ENCODE measurements at places on chromosomes 2 and 18.

GRCh38 chr2:157737656-157738055 lies 109.0 kb upstream of the ACVR1C start:
- no peak for DNase-seq

DNA sequence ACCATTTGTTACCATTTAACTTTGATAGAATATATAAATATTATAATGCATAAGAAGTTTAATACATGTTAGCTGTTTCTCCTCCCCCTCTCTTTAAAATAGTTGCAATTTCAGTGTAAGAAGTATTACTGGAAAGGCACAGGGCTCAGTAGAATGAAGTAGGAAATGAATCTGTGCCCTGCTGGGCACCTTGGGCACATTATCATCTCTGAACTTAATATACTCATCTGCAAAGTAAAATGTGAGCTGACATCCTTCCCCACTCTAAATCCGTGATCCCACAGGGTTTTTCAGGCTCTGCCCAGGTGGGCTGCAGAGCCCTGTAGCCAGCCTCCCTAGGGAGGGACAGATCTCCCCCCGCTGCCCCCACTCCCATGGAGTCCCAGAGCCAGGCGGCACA lies 56.8 kb downstream of the DPP4 start:
- no peak for DNase-seq

DNA sequence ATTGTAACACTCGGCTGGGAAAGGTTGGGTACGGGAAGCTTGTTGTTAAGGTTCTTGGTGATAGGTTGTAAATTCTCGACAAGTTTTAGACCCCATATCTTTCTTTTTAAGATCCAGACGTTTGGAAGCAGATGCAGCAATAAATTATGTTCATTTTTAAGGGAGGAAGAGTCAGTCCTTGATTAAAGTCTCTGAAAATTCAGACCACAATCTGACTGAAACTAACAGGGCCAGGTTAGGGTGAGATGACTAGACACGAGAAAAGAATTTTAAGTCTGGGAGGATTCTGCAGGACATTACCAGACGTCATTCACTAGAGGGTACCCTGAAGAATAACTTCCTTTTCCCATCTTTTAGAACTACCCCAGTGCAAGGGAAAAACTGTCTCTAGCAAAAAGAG lies 16.1 kb downstream of the WIPF1 start:
- no peak for DNase-seq

DNA sequence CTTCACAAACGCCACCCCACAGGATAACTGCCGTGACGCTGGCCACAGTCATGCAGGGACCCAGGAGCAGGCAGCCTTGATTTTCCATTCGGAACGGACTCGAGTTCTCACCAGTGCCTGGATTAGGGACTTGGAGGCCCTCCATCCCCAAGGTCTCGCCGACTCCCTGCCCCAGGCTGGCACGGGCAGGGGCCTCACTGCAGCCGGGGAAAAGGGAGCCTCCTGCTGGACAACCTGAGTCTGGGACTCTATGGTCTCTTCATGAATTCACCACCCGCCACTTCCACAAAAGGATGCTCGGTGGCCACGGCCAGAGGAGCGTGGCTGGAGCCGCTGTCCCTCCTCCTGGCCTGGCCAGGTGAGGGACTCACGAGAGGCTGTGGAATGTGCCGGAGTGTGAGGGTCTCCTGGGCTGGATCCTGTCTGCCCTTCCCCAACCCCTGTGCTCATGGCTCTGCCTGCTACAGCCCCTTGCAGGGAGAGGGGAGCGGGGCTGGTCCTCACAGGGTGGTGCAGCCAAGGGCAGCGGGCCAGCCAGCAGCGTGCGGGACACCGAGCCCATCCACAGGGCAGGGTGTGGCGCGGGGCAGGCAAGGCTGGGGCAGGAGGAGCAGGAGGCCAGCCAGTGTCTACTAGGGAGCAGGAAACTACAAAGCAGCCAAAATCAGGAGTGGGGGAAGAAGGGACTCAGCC lies 42.3 kb downstream of the AQP12A start:
- no peak for DNase-seq

DNA sequence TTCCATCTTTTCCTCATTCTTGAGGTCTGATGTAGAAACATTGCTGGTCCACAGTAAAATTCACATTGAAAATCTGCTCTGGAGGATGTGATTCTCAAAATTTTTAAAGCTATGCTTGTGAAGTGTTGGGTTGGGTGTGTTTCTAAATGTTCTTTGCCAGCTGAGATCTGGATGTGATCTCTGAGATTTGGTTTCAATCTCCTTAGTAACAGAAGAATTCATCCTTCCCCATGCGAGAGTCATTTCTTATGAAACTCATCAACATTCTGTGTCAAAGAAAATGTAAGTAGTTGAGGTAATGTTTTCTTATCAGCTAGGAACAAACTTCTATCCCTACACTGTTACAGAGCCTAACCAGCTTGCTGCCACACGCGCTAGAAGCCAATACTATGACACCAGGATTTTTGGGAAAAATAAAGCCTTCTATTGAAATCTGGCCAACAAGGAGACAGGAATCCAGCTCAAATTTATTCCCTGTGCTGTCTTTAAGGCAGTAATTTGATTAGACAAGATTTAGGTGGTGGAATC lies 134.9 kb downstream of the PTH2R start:
- no peak for DNase-seq

- no peak for DNase-seq
Measured at GRCh38 chr2:173249661-173250641, 104.7 kb upstream of the CDCA7 start.

DNA sequence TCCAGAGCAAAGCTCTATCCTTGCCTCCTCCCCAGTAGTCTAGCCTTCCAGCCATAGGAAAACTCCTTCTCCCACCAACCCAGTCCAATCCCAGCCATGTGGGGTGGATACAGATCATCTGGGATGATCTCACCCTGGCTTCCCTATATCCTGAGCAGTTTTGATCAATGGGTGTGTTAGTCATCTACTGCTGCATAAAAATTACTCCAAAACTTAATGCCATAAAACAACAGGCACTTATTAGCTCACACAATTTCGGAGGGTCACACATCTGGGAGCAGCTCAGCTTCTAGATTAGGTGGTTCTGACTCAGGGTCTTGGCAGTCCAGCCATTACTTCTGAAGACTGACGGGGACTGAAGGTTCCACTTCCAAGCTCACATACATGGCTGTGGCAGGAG lies 190.4 kb downstream of the SPP2 start:
- DNase-seq = no peak

DNA sequence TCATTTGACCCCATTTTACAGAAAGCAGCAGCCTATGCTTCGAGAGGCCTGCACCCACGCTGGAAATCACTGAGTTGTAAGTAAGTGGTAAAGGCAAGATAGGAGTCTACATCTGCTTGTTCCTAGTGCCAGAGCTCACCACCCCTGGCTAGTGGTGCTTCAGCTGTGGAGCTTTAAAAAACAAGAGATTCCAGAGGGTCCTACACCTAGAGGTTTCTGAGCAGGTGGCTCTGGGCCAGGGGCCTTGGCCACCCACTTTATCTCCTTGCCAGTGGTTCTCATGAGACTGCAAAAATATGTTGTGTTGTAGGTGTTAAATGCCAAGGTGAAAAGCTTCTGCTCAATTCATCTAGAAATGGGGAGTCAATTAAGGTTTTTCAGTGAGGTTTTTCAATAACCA lies 60.0 kb upstream of the SERTAD2 start:
- DNase-seq = no peak

DNA sequence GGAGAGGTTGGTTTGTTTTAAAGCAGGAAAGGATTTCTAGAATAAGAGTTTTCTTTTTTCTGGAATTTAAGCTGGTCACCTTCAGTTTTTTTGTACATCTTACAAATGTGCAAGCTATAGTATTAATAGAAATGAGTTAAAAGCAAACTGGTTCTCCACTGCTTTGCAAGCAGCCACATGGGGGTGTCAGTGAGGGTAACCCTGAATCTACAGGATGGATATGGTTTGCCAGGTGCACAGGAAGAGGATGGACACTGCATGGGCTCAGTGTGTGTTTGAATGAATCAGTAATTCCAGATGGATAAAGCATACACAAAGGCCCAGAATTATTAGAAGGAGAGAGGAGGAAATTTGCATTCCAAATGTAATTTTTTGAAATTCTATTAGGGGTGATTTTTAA lies 89.0 kb downstream of the MAPRE2 start:
- no peak for DNase-seq

DNA sequence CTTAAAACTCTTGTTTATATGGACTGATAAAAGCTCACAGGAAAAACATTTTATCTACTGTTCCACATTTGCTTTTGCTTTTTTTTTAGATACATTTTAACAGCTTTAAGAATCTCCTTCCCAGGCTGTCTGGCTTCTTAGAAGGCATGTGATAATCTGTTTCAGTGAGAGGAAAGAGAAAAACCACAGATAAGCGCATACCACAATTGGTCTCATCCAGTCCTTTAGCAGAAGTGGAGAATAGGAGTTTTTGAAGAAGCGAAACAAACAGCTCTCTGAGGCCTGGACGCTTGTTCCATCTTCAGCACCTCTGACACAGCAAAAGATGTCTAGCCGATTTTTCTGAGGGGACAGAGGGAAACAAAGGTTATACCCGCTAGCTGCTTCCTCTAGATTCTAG lies 37.6 kb downstream of the RMC1 start:
- DNase-seq = no peak

DNA sequence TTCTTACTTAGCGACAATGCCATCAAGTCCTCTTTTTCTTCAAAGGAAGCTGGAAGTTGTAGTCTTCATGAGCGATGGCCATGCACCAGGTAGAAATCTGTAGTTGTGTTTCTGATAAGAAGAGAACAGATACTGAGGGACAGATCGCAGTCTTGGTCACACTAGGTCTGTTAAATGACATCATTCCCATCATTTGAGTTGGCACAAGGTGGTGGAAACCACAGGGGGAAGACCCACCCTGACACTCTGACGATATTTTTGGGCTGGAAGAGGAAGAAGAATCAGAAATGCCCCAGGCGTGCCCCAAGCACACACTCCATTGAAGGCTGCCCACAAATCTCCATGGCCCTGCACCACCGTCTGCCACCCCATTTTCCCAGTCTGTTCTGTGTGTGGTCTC lies 89.0 kb upstream of the BOD1L2 start:
- no peak for DNase-seq

GRCh38 chr2:17849275-17849674 lies 29.2 kb upstream of the KCNS3 start:
- DNase-seq = no peak

DNA sequence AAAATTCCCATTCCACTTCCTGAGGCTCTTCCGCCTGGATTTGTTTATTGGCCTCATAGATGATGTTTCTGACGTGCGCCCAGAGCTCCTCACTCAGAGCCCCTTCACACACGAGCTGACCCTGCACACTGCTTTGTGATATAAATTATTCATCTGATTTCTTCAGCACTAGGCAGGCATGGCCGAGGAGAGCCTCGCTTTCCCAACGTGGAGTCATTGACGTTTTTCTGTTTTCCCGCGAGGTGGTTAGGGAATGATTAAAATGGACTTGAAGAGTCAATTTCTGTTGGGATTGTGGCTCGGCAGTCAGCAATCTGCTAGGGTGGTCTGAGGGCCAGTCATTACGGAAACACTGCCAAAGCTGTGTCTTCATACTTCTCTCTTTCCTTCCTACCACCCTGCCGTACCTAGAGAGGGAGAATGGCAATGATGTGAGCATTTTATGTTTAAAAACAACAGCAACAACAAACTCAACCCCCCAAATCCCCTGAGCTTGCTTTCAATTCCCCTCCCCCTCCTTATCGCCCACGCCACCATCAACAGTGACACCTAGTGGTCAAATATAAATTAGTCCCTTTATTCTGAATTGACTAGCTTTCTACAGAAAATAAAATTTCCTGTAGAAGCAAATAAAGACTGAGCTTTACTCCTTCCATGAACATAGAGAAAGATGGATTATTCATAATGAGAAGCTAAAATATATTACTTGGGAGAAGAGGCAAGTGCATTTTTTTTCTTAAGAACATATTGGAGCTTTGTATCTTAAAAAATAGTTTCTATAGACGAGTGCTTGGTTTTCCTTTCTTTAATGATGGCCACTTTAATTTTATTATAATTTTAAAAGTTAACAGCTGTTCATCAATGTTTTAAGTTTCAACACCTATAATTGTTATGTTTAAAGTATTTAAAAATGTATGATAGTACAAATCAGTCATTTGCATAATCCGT lies 285.1 kb downstream of the MTX2 start:
- DNase-seq = peak; percentile 85

GRCh38 chr2:71684226-71685072 lies 231.1 kb downstream of the DYSF start:
- DNase-seq = no peak

DNA sequence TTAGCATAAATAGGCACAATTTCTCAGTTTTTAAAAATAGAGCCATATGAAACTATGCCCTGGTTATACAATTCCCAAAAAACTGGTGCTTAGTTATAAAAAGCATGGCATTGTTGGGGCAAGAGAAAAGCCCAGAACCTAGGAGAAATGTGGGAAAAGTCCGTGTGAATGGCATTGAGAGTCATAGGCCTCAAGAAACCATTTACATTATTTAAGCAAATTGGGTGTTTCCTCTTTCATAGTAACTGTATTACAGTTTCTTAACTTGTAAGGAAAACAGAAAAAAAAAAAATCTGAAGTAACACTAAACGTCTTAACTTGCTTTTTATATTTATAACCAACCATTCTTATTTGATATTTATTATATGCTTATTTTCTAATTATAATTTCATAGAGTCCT lies 170.9 kb upstream of the SESTD1 start:
- DNase-seq = no peak

DNA sequence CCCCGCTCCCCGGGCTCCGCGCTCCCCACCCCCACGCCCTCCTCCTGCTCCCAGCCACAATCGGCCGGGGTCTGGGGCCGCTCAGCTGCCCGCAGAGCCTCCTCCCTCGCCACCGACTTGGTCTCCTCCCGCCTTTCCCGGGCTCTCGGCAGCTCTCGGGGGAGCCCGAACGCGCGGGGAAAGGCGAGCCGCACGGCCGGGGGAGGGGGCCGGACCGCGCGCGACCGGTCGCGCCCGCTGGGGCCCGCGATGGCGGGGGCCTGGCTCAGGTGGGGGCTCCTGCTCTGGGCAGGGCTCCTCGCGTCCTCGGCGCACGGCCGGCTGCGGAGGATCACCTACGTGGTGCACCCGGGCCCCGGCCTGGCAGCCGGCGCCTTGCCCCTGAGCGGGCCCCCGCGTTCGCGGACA lies 327 bp downstream of the LTBP1 start:
- peak; percentile 24 for DNase-seq

- DNase-seq = no peak
Measured at GRCh38 chr2:199452260-199452990, 5.3 kb downstream of the SATB2 start.
